Stimulated activated naive CD8-positive, alpha-beta T cell treated with anti-CD3 and anti-CD28 coated beads, Interleukin-15, Interleukin-2, amounts not matched to agents 100 U/mL and 50 U/mL, for 24 hours (primary cell): ENCODE measurements at places on chromosomes 4 and X.

DNA sequence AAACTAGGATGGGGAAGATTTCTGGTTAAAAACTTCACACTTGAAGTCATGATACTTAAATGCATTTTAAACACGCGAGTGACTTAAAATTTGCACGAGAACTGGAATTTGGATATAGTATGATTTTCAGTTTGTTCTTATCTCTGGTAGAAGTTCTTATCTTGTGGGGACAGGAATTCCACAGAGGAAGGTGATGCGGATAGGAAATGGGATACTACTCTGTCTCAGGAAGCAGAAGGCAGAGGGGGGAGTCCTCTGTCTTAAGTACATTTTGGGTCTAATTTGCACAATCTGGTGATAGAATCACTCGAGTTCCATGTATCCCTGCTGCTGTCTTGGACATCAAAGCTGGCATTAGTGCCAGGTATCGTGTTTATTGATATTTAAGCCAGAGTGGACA lies 53.3 kb downstream of the TLL1 start:
- no peak for DNase-seq

DNA sequence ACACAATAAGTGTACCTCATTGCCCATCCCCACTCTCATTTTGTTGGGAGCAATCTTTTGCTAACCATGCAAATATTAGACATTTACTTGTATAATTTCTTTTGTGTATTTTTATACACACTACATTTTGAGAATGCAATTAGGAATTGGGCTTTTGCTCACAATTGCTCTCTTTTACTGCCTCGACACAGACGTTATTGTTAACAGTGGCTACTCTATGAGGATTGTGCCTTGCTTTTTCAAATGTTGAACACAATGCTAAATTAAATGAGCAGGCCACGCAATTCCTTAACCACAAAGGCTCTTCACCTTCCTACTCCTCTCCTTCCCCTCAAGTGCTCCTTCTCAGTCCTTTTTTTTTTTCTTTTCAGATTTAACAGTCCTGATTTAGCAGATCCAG lies 42.8 kb upstream of the HPF1 start:
- DNase-seq, result no peak

GRCh38 chr4:21795091-21795490 lies 153.5 kb downstream of the KCNIP4 start:
- DNase-seq, result no peak

DNA sequence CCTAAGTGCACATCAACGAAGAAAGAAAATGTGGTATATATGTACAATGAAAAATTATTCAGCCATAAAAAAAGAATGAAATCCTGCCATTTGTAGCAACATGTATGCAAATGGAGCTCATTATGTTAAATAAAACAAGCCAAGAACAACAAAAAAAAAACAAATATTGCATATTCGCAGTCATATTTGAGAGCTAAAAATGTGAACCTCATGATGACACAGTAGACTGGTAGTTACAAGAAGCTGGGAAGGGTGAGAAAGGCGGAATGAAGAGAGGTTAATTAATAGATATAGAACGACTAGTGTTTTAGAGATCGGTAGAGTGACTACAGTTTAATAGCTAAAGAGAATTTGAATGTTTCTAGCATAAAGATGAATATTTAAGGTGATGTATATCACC lies 89.2 kb downstream of the PDS5A start:
- DNase-seq, result no peak

DNA sequence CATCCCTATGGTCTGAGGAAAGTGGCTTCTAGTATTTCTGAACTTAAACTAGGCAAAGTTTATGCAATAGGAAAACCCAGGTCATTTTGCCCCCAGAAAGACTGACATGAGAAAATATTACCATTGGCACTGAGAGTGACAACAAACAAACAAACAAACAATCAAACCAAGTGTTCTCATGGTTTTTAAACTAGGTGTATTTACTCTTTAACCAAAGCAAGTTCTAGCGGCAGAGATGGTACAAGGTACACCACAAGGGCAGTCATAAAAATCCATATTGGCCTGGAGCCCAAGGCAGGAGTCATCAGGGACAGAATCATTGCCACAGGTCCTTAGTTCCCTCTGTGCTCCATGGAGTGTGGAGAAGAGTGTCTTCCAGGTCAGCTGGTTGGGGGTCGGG lies 26.0 kb upstream of the ENPEP start:
- DNase-seq, result no peak

GRCh38 chrX:43813319-43813718 lies 68.9 kb downstream of the MAOB start:
- no peak for DNase-seq
